ENCODE measurements at places on chromosomes 2 and 18.

- DNase-seq, result no peak
Observed at GRCh38 chr2:28547906-28548600, 52.2 kb downstream of the PLB1 start.

DNA sequence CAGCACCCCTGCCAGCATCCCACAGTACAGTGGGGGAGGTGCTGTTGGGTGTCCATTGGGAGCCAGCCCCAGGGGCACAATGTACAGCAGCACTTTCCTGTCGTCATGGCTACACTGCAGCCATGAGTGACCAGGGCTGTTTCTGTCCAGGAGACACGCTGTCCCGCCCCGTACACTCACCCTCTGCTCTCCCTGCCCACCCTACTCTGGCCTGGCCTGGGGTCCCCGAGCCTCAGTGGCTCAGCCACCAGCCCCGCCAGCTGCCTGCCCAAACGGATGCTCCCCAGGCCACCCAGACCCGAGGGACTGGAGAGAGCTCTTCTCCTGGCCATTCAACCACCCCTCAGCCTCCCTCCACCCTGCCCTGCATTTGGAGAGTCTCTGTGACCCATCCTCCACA, 9.3 kb downstream of the TEKT4 start:
- DNase-seq, result no peak

DNA sequence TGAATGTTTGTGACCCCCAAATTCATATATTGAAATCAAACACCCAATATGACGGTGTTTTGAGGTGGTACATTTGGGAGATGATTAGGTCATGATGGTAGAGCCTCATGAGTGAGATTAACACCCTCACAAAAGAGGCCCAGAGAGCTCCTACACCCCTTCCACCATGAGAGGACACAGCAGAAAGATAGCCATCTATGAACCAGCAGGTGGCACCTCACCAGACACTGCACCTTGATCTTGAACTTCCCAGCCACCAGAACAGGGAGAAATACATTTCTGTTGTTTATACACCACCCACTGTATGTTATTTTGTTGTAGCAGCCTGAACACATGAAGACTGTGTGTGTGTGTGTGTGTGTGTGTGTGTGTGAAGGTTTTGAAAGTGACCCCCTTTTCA, 58.1 kb downstream of the ST3GAL5 start:
- DNase-seq, result no peak

DNA sequence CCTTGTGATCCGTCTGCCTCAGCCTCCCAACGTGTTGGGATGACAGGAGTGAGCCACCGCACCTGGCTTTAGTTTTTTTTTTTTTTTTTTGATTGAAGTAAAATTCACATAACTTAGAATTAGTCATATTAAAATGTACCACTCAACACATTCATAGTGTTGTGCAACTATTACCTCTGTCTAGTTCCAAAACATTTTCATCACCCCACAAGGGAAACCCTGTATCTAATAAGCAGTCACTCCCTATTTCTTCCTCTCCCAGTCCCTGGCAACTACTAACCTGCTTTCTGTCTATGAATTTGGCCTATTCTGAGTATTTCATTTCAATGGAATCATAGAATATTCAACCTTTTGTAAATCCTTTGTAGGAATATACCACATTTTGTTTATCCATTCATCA, 123.9 kb upstream of the FAM117B start:
- no peak for DNase-seq

DNA sequence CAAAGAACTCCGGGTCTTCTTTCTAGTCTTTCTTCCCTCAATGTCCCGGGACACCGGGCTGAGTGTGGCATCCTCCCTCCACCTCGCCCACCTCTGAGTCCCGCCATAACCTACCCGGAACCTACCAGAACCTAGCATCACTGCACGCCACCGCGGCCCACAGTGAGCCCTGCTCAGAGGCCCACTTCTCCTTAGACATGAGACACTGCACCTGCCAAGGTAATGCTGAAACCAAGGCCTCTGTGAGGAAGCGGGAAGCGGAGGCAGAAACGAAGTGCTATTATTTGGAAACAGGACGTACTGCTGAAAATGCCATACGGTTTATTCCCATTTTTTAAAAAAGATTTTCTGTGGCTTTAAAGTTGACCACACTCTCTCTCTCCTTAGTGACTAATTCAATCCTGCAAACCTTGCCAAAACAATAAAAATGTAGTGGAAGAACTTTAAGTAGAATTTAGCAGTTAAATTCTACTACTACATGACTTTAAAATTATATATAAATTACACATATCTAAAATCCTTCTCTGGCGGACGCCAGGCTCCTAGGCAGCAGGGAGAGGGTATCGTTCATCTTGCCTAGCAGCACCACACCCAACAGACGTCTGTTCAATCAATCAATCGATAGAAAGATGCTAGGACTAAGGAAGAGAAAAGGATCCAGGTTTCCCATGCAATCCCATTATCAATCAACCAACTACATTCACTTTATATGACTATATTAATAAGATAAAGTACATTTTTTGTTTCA, 82.0 kb downstream of the ZNF516 start:
- peak; percentile 11 for DNase-seq

GRCh38 chr2:48221846-48222516, 308.0 kb upstream of the STON1 start:
- no peak for DNase-seq

- DNase-seq, result no peak
Observed at GRCh38 chr2:40033781-40034180, 254.7 kb upstream of the THUMPD2 start.

DNA sequence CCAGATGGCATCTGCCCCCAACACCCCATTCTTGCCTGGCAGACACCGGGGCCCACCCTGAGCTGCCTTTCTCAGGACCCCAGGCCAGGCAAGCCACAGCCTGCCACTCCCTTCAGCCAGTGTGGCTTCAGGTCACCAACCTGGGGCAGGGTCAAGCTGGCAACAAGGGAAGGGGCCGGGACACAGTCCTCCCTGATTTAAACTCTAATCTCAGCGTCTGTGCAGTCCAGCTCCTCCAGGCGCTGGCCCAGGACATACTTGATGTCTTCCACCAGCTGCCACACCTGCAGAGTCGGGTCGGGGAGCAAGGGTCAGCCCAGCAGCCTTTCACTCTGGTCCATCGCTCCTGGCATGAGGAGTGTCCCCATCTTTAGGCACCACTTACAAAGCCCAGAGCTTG, 29.0 kb upstream of the ALPP start:
- DNase-seq, result no peak

DNA sequence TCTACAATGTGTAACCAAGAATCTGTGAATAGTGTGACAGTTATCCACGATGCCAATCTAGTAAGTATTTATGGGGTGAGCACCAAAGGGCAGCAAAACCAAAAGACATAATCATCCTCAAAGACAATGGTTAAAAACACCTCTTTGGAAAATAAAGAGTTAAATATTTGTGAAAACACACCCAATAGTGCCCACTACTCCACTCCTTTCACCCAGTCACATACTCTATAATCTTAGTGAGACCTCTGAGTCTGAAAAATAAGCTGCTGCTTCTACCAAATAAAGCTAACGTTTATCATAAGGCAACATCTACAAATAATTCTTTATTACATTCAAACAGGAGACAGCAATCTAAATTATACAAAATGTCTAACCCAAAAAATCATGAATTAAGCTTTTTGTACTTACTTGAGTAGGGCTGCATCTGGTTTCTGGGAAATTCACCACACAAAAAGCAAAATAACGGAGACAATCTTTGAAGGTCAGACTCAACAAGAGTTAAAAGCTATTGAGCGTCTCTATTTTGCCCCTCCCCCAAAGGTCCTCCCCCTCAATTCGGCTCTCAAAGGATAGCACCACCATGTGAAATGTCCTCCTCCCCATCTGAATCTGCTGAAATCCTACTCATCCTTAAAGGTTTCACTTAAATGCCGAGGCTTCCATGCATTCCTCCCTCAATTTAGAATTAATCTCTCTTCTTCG, 2.0 kb downstream of the RAPH1 start:
- DNase-seq, result no peak

GRCh38 chr2:213766062-213766461, 481.8 kb downstream of the SPAG16 start:
- DNase-seq, result no peak

Data from activated T-cell treated with anti-CD3 and anti-CD28 coated beads, Interleukin-2, amount 50 U/mL, for 48 hours (primary cell).